Hair follicular keratinocyte (primary cell): ENCODE measurements at places on chromosomes 2 and 18. TPM values are rescaled to one million over a fixed set of nuclear protein-coding genes. Genes with fewer than 3 reads are reported as not detected.

Gene RETSAT
- 47.9 and 54.3 TPM in 2 replicates for total RNA-seq

Gene TMEM200C
- not detected in 2 replicates for total RNA-seq

Gene TEX261
- total RNA-seq, result 20.1 and 32.2 TPM in 2 replicates

Gene DLGAP1
- total RNA-seq, result not detected in 2 replicates

Gene GALNT13
- under 0.01 TPM in 1 of 2 replicates, not detected in the other for total RNA-seq

Gene ADAM23
- 0.72 and 5.1 TPM in 2 replicates for total RNA-seq

Gene SEH1L
- 30.2 and 41.5 TPM in 2 replicates for total RNA-seq

Gene CNTNAP5
- total RNA-seq, result not detected in 2 replicates

Gene RUFY4
- total RNA-seq, result not detected in 2 replicates

Gene PDE11A
- total RNA-seq, result not detected in 2 replicates

Gene TXNL1
- 52.5 and 68.4 TPM in 2 replicates for total RNA-seq

Gene CHRNG
- not detected in 2 replicates for total RNA-seq

Gene GAL3ST2
- total RNA-seq, result not detected in 2 replicates

Gene UCN
- 0.23 and 2.1 TPM in 2 replicates for total RNA-seq

Gene COLEC11
- total RNA-seq, result 0.31 TPM in 1 of 2 replicates, not detected in the other

Gene OXER1
- total RNA-seq, result not detected in 2 replicates

Gene MBP
- 16.9 and 20.2 TPM in 2 replicates for total RNA-seq

Gene NYAP2
- not detected in 2 replicates for total RNA-seq

Gene C18orf54
- total RNA-seq, result 4.5 and 5.2 TPM in 2 replicates

Gene SERPINB11
- not detected in 2 replicates for total RNA-seq

Gene TNS1
- total RNA-seq, result 0.39 and 4.2 TPM in 2 replicates

Gene RHBDD1
- total RNA-seq, result 12.1 and 21.9 TPM in 2 replicates

Gene ELOA2
- total RNA-seq, result not detected in 2 replicates

Gene PLGLB1
- 0.55 and 0.57 TPM in 2 replicates for total RNA-seq

Gene HJURP
- 10.9 and 34.3 TPM in 2 replicates for total RNA-seq

Gene ROCK1
- 16.5 and 20.5 TPM in 2 replicates for total RNA-seq

Gene ZC3H15
- 66.2 and 74.8 TPM in 2 replicates for total RNA-seq

Gene TDRD15
- not detected in 2 replicates for total RNA-seq

Gene IDH1
- total RNA-seq, result 96.1 and 114 TPM in 2 replicates

Gene IL1A
- 305 and 483 TPM in 2 replicates for total RNA-seq

Gene LYG2
- total RNA-seq, result not detected in 2 replicates

Gene OTOF
- total RNA-seq, result not detected in 2 replicates

Gene ZNF385B
- total RNA-seq, result not detected in 2 replicates

Gene VAMP5
- 1.4 and 3.0 TPM in 2 replicates for total RNA-seq

Gene ADGRF3
- 0.08 TPM in 1 of 2 replicates, not detected in the other for total RNA-seq

Gene SPC25
- 2.0 and 8.8 TPM in 2 replicates for total RNA-seq

Gene LCT
- total RNA-seq, result 0.04 and 0.08 TPM in 2 replicates

Gene RNF152
- 25.5 and 27.3 TPM in 2 replicates for total RNA-seq

Gene KANSL1L
- total RNA-seq, result 3.0 and 4.8 TPM in 2 replicates

Gene NGEF
- 0.04 and 0.16 TPM in 2 replicates for total RNA-seq

Gene HS1BP3
- 27.4 and 27.8 TPM in 2 replicates for total RNA-seq

Gene CCDC74A
- total RNA-seq, result 6.0 and 6.6 TPM in 2 replicates

Gene TPO
- 0.23 TPM in 1 of 2 replicates, not detected in the other for total RNA-seq
